ENCODE measurements at places on chromosomes 2 and 18.

- no peak for DNase-seq
Measured at GRCh38 chr18:37764541-37765288, 199.1 kb upstream of the CELF4 start.

DNA sequence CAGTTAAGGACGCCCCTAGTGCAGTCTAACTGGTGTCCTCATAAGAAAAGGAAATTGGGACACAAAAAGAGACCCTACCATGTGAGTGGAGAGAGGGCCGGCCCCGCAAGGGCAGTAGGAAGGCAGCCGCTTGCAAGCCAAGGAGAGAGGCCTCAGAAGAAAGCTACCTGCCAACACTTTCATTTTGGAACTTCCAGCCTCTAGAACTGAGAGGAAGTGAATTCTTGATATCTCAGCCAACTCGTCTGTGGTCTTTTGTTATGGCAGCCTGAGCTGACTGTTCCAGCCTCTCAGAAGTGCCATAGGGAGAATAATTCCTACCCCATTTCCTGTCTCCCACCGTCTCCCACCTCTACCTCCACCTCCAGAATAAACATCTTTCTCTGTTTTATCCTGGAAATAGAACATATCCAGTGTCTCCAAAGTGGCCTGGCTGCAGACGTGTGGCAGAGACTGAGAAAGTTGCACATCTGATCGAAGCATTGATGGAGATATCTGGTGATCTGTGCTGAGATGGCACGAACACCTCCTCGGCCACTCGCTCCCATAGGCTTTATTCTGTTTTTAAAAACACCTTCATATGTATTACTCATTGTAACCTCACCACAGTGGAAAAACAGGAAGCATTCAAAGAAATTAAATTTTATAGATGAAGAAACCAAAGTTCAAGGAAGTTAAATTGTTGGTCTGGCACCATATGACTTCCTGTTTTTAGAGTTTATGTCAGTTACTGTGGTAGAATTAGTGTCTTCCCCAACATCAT, 39.5 kb upstream of the MARCO start:
- no peak for DNase-seq

DNA sequence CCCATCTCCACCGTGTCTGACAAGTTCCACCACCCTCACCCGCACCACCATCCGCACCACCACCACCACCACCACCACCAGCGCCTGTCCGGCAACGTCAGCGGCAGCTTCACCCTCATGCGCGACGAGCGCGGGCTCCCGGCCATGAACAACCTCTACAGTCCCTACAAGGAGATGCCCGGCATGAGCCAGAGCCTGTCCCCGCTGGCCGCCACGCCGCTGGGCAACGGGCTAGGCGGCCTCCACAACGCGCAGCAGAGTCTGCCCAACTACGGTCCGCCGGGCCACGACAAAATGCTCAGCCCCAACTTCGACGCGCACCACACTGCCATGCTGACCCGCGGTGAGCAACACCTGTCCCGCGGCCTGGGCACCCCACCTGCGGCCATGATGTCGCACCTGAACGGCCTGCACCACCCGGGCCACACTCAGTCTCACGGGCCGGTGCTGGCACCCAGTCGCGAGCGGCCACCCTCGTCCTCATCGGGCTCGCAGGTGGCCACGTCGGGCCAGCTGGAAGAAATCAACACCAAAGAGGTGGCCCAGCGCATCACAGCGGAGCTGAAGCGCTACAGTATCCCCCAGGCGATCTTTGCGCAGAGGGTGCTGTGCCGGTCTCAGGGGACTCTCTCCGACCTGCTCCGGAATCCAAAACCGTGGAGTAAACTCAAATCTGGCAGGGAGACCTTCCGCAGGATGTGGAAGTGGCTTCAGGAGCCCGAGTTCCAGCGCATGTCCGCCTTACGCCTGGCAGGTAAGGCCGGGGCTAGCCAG, 1.2 kb downstream of the ONECUT2 start:
- no peak for DNase-seq

GRCh38 chr2:160870729-160871465, 289.3 kb upstream of the TANK start:
- DNase-seq: peak; percentile 31

GRCh38 chr2:17736989-17737388, 16.6 kb downstream of the SMC6 start:
- peak; percentile 37 for DNase-seq

DNA sequence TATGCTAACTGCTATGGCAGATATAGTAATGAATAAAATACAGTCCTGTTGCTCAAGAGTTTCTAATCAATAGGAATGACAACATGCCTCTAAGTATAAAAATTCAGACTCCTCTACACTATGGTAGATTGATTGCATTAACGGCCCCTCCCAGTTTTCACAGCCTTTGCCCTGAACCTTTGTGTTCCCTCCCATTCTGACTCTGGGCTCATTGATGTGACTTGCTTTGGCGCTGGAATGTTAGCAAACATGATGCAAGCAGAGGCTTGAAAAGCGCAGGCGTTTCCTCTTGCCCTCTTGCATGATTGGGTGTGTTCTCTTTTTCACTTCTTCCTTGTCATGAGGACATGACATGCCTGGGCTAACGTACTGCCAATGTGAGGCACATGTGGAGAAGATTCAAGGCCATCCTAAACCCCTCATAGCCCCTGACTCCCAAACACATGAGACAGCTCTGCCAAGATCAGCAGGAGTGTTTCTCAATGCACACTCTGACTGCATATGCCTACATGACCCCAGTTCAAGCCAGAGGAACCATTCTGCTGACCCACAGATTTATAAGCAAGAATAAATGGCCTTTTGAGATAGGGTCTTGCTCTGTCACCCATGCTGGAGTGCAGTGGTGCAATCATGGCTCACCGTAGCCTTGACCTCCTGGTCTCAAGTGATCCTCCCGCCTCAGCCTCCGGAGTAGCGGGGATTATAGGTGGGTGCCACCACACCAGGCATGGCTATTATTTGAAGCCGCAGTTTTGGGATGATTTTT, 49.7 kb upstream of the CD28 start:
- no peak for DNase-seq

DNA sequence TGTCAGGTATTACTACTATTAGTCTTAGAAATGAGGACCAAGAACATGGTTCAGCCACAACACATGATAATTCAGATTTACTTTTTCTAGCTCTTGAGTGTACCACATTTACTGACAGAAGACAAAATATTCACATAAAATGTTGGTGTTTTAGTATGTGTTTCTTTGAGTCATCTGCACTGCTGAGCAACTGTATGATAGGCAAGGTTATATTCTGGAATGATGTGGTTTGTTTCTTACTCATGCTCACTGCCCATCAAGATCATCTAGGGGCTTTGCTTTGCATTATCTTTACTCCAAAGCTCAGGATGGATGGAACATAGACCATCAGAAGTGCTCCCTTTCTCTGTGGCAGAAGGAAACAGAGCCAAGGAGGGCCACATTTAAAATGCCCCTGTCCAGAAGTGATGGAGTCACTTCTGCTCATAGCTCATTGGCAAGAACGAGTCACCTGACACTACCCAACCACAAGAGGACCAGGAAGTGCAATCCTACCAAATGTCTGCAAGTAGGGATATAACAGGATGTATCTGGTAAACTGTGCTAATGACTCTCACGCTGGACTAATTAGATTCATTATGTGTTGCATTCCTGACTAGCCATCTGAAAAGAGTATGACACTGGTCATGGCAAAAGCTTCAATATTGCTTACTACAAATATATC, 81.5 kb downstream of the DIS3L2 start:
- no peak for DNase-seq

DNA sequence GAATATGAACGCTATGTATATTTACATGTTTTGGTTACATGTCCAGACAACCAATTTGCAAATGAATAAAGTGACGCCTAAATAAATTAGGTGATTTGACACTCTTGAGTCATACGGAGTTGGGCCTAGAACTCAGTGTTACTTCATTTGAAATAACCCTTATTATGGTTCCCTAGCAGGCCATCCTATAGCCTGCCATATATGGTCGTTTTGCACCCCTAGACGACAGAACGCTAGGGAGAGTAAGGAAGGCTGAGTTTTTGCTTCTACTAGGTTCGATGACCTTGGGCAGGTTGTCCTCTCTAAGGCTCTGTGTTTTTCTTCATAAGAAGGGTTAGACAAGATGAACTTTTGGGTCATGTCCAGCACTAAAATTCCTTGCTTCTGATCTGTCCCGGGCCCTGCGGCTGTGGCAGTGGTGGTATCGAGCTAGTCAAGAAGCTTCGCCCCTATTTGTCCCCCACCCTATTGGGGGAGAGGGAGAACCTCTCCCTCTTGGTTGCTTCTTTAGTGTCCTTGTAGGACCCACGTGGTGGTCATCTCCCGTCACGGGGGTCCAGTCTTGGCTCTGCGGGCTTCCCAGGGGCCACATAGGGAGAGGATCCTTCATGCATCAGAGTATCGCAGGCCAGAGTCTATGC, 574 bp upstream of the EML4 start:
- DNase-seq: no peak
